ENCODE measurements at places on chromosomes 3 and 15.

- no peak for DNase-seq
Measured at GRCh38 chr3:94036909-94037507, 8.6 kb upstream of the STX19 start.

GRCh38 chr3:8443829-8444791, 57.5 kb upstream of the LMCD1 start:
- DNase-seq = no peak

DNA sequence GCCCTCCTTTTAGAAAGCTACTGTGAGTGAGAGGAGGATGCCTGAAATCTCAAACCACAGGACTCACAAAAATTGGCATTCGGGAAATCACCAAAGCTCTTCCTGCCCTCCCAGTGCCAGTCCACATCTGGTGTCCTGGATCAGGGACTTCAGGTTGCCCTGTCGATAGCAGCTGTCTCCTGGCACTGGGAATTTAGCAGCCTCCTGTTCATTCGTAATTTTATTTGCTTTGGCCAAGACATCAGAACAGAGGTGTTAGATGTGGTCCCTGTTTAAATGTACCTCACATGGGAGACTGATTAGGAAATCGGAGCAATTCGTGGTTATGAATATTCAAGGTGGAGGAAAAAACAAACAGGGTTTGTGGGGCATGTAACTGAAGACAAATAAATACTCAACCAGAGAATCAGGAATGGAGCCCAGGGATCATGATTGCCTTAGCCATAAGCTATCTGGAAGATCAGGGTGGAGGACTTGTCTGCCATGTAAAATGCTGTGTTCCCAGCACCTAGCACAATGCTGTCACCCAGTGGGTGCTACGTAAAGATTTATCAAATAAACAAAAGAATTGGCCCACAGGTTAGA, 265.2 kb upstream of the PROK2 start:
- no peak for DNase-seq

GRCh38 chr3:175518459-175518858, 659.3 kb downstream of the NAALADL2 start:
- DNase-seq = no peak

DNA sequence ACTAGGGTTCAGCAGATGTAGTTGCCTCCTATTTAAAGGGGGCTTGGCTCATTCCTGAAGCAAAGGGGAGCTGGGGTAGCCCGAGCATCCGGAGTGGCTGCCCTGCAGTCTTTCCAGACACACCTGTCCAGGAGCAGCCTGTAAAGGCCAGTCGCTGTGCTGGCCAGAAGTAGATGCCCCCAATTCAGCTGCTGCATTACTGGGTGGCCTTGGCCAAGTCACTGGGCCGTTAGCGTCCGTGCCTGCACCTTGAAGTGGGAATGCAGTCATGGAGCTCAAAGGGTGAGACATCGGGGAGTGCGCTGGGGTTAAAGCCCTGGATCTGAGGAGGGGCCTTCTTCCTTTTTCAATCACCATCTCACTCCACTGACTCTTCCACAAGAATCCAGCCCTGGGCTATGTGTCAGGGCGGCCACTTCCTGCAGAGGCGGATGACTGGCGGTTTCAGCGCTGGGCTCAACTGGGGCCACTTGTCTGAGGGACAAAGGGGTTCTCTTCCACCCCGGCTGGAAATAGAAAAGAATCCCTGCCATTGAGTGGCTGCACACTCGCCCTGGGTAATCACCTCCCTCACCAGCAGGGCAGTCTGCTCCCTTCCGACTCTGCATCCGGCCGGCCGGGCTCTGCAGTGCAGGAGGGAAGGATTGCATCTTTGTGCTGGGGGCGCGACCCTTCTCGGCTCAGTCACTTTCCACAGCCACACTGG, 11.8 kb downstream of the ALDH1A3 start:
- DNase-seq = no peak

DNA sequence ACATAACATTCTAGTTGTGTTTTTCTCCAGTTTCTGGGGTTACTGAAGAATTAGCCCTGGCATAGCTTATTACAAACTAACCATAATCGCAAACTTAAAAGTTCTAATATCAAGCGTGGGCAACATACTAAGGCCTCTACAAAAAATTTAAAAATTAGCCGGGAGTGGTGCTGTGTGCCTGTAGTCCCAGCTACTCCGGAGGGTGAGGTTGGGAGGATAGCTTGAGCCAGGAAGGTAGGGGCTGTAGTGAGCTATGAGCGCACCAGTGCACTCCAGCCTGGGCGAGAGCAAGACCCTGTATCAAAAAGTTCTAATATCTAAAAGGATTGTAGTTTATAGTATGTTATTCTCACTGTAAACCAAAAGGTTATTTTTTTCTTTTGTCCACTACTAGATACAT, 1.1 kb downstream of the OIP5 start:
- DNase-seq = no peak

All from stimulated activated CD8-positive, alpha-beta memory T cell treated with anti-CD3 and anti-CD28 coated beads, Interleukin-15, amount 100 ng/mL, for 4 hours (primary cell).